ENCODE measurements at places on chromosomes 7 and 10.

GRCh38 chr10:11425296-11425610 lies 186.2 kb downstream of the USP6NL start:
- no peak for ATAC-seq

DNA sequence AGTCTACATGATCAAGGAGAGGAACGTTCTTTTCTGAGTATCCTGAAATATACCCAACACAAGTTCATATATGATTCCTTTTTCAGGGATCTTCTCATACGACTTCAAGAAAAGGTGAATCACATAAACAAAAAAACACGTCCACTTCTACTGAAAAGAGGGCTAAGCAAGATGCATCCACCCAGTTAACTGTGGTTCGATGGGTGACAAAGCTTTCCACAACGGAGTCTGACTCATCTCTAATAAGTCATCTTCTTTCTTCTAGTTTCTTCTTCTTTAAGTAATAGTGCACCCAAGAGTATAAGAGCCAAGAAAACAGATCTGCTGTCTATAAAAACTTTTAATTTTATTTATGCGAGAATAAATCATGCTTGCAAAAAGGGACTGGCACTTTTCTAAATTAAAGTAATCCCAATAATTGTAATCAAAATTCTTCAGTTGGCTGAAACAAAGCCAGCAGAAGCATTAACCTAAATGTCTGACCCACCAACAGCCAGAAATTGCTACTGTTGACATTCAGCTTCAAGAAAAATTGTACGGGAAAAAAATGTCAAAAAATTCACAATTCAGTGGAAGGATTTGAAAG lies 146.9 kb upstream of the ANK3 start:
- ATAC-seq: no peak

GRCh38 chr7:69602522-69602921 lies 4.2 kb downstream of the AUTS2 start:
- no peak for ATAC-seq

- no peak for ATAC-seq
Observed at GRCh38 chr7:8128449-8129317, 133.3 kb downstream of the ICA1 start.

DNA sequence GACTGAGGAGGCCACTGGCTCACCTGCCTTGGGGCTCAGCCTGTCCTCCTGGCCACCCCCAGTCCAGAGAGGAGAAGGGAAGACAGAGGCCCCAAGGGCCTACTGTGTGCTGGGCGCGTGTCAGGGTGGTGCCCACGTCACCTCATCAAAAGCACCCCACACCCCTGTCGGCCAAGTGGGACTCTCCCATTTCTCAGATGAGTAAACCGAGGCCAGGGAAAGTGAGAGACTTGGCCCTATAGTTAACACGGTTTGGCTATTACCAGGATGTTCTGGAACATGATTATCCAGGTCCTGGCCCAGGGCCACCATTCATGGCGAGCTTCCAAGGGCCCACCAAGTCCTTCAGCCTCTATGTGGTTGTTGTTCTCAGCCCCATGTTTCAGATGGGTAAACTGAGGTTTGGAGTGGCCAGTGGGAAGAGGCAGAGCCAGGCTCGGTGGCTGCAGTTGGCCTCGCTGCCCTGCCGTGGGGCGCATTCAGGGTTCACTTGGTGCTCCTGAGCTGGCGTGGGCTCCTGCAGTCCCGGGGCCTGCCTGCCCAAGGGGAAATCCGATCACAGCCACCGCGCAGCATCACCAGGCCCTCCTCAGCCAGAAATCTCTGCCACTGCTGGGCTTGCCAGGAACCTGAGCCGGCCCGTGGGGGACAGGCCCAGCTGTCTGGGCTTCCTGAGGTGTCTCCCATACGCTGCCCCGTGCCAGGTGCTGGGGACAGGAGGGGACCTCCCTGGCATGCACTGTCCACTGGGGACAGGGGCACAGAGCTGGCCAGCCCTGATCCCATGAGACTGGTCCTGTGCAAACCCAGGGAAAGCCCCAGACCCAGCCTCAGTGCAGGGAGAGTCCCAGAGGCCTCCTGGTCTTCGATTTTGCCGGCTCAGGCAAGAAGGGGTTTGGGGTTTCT lies 117.7 kb upstream of the TNRC18 start:
- ATAC-seq: peak; percentile 47

DNA sequence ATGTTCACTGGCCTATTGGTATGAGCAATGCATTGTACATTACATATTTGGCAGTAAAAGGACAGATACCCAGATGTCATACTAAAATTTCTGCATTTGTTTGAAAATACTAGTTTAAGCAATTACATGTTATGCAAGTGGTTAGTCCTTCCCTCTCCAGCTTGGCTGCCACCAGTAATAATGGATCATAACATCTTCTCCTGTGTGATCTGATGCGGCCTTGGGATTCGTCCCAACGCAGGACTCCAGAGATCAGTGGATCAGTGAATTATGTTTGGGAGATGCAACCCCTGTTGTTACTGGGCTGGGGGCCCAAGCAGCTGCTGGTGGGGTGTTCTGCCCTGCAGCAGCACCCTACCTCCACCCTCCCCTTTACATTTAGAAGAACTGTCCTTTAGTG lies 11.2 kb upstream of the PDK4 start:
- no peak for ATAC-seq

GRCh38 chr7:117808910-117809705 lies 64.1 kb downstream of the CTTNBP2 start:
- no peak for ATAC-seq

- no peak for ATAC-seq
Observed at GRCh38 chr7:102169651-102170392, 116.8 kb upstream of the SH2B2 start.

GRCh38 chr7:157775560-157776332 lies 438.9 kb downstream of the DNAJB6 start:
- ATAC-seq: no peak

GRCh38 chr10:129385600-129385999 lies 81.4 kb upstream of the MGMT start:
- no peak for ATAC-seq

GRCh38 chr7:4871930-4872675 lies 10.3 kb upstream of the PAPOLB start:
- no peak for ATAC-seq

DNA sequence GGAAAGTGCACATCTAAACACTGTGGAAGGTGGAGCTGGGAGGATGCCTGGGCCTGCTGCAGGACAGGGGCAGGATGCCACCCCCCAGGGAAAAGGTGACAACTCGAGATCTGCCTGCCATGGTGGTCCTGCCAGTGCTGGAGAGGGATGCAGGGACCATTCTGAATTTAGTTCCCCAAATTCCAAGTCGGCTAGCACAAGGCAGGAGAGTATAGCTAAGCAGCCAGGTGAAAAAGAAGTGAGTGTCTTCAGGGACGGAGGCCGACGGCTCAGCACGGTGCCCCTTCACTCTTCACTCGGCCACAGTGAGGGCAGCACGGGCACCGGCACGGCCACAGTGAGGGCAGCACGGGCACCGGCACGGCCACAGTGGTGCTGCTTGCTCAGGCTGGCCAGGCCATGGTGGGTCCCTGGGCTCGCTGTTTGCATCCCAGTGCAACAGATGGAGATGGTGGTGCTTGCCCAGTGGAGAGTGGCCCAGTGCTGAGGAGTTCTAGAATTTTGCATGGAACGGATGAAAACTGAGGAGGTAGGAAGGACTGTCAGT lies 161.3 kb upstream of the SHH start:
- no peak for ATAC-seq

DNA sequence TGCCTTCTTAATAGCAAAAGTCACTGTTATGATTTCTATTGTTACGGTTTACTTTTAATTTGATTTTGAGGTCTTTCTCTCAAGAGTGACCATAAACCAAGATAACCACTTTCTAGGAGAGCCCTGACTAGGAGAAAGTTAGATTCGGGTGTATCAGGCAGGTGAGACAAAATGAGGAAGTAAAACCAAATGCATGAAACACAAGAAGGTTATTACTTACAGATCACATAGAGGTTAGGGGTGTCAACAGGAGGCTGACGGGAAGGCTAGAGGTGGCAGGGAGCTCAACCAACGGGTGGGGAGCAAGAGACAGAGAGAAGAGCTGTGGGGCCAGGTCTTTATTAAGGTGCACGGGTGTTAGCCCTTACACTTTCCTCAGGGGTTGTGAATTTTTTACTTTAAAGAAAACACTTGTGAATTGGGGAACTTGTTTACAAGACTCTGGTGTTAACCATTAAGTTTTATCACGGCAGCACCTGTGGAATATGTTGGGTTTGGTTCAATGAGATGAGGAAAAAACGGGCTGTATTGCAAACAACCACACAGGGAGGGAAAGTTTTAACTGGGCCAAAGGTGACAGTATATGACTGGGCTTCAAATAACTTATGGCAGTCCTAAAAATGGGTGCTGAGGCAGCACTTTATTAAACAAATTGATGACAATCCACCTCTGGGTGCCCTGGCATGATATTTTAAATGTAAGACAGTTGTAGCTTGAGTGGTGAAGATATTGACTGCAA lies 154.9 kb downstream of the SDHAF3 start:
- ATAC-seq: no peak

- ATAC-seq: no peak
Observed at GRCh38 chr7:781186-781849, 51.0 kb upstream of the SUN1 start.

DNA sequence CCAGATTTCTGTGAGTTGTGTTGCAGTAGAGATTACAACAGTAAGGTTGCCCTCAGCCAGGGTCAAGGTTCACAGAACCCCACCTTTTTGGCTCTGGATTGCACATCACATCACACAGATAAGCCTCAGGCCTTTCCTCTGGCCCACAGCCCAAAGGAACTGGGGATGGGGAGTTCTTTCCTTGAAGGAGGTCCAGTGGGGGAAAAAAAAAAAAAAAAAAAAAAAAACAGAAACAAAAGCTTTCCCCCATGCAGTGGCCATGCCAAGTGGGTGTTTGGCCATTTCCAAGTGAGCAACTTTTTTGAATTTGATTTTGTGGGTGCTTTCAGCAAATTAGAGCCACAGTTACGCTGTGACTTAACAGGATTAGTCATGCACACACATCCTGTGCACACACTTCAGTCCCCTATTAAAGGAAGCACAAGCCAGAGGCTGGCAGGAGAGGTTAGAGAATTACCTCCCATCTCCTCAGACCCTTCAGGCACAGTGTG lies 79.3 kb upstream of the NANOS1 start:
- no peak for ATAC-seq

DNA sequence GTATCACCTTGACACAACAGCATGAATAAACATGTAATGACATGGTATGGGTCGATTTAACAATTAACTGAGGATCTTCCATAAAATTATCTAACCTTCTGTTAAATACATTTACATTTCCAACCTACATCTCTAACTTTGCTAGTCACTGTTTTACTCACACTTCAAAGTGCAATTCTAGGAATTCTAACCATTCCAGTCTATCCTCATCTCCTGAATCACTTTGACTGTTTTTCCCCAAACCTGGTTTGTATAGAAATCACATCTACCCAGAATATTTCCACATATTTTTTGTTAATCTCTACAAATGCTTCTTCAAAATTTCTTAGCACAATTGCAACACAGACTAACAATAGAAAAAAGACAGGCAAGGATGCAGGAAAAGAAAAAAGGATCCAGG lies 6.2 kb downstream of the ABI1 start:
- no peak for ATAC-seq

- ATAC-seq: no peak
Observed at GRCh38 chr10:96667401-96667800, 52.9 kb downstream of the PIK3AP1 start.

DNA sequence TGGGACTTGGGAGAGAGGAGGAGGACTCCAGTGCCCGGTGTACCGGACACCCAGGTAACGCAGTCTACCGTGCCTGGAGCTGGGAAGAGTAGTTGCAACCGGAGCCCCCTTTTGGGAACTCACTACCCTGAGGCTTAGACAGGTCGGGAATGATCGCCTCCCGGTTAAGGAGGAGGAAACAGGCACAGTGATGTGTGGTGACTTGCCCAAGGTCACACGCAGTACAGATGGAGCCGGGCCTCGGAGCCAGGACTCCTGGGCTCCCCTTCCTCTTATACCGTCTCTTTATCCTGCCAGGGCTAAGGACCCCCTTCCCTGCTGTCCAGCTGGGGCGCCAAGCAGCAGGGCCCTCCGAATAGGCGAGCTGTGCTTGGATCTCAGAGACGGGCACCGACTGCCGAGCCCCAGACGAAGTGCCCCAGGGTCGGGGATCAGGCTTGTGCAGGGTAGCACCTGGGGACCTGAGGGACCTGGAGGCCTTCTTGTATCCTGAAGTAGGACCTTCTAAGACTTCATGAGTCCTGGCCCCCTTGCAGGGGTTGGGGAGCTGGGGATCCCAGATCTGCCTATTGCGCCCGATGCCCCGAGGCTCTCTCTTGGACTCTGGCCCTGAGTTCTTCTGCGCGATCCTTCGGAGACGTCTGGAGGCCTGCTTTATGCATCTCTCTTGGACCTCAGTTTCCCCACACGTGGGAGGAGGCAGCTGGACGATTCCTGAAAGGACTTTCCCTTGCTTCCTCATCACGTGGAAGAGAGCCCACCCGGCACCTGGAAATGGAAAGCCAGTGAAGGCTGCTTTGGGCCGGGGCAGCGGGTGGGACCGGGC lies 767 bp upstream of the CYP26A1 start:
- no peak for ATAC-seq

DNA sequence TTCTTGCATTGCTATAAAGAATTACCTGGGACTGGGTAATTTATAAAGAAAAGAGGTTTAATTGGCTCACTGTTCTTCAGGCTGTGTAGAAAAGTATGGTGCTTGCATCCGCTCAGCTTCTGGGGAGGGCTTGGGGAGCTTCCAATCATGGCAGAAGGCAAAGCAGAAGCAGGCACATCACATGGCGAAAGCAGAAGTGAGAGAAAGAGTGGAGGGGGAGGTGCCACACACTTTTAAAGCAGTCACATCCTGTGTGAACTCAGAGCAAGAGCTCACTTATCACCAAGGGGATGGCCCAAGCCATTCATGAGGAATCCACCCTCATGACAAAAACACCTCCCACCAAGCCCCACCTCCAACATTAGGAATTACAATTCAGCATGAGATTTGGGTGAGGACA lies 303.5 kb downstream of the OTUD1 start:
- no peak for ATAC-seq

DNA sequence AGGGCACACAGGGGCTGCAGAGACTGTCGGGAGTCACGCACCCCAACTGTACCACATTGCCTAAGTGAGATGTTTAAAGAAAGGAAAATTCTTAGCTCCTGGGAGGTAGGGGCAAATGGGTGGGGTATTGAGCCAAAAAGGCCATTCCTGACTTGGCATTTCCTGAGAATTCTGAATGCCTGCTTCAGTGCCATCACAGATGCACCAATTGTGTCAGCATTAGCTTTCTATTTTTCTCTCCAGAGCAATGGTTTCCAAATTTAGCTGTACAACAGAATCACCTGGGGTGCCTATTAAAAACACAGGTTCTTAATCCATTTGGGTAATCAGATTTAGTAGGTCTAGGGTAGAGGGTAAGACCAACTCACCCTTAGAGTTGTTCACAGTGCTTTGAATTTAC lies 43.1 kb downstream of the LSMEM1 start:
- ATAC-seq: no peak

- ATAC-seq: no peak
Observed at GRCh38 chr7:33109758-33110238, 594 bp upstream of the RP9 start.

DNA sequence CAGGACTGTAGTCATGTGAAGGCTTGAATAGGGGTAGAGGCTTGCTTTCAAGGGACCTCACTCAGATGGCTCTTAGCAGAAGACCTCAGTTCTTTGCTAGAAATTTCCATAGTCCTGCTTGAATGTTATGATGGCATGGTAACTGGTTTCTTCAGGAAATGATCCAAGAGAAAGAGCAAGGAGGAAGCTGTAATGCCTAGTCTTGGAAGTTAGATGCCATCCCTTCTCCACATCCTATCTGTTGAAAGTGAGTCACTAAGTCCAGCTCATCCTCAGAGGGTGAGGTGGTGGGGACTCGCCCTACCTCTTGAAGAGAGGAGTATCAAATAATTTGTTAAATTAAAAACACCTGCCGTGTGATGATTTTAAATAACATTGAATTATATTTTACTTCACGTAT lies 4.6 kb downstream of the MGAM start:
- ATAC-seq: no peak
